ENCODE measurements at places on chromosomes 7 and 10. TPM values are rescaled to one million over a fixed set of nuclear protein-coding genes. Genes with fewer than 3 reads are reported as not detected.

Gene CYP3A5
- not detected for total RNA-seq

Gene CAMK1D
- 2.9 TPM for total RNA-seq

Gene RNF32
- not detected for total RNA-seq

Gene ADK
- 36.9 TPM for total RNA-seq

Gene GBX1
- total RNA-seq = not detected

Gene GIMAP8
- 0.81 TPM for total RNA-seq

Gene CYP26C1
- 4.7 TPM for total RNA-seq

Gene PNLIPRP3
- not detected for total RNA-seq

Gene TLX1
- total RNA-seq = not detected

Gene SAMD9L
- total RNA-seq = 7.6 TPM

Gene MEOX2
- total RNA-seq = 0.81 TPM

Gene SRPK2
- total RNA-seq = 37.7 TPM

Gene LEP
- total RNA-seq = 0.16 TPM

Gene ADAM12
- total RNA-seq = 7.2 TPM

Gene NPM3
- total RNA-seq = 62.8 TPM

Gene CALML5
- not detected for total RNA-seq

Gene PLEKHS1
- not detected for total RNA-seq

Gene PPIA
- 3,534 TPM for total RNA-seq

Gene CCDC7
- 1.3 TPM for total RNA-seq

Gene HSPA12A
- 1.6 TPM for total RNA-seq

Gene SMC3
- 7.2 TPM for total RNA-seq

Gene ASB4
- not detected for total RNA-seq

Gene C10orf62
- total RNA-seq = not detected

Gene PTF1A
- not detected for total RNA-seq

Gene BPGM
- total RNA-seq = 11.4 TPM

Gene LMBR1
- 29.2 TPM for total RNA-seq

Gene INTS15
- 8.7 TPM for total RNA-seq

Gene AKR1C2
- 32.3 TPM for total RNA-seq
